Endothelial cell (in vitro differentiated cells): ENCODE measurements at places on chromosomes 12 and 14. TPM values are rescaled to one million over a fixed set of nuclear protein-coding genes. Genes with fewer than 3 reads are reported as not detected.

The LAG3 gene
- 7.6 TPM for total RNA-seq

The FAM90A1 gene
- not detected for total RNA-seq

The MLF2 gene
- 118 TPM for total RNA-seq

The FITM1 gene
- total RNA-seq = 0.59 TPM

The LALBA gene
- total RNA-seq = not detected

The RERGL gene
- total RNA-seq = not detected

The RAB15 gene
- total RNA-seq = 20.9 TPM

The EEA1 gene
- 14.1 TPM for total RNA-seq

The FRMD6 gene
- 45.3 TPM for total RNA-seq

The SIX6 gene
- not detected for total RNA-seq

The HSPA2 gene
- 9.4 TPM for total RNA-seq

The LMO3 gene
- total RNA-seq = not detected

The SLC25A47 gene
- not detected for total RNA-seq

- H3K4me1 ChIP-seq = peaks cover 7% of the 10 kb centered on the region
- no peak overlapping the region for H3K4me3 ChIP-seq
- no peaks in the 10 kb centered on the region for H3K27me3 ChIP-seq
- no peaks in the 10 kb centered on the region for H3K36me3 ChIP-seq
- DNase-seq = no peak
Observed at GRCh38 chr12:12759234-12759915, 26.1 kb upstream of the APOLD1 start.

- H3K27ac ChIP-seq = no peak overlapping the region
- DNase-seq = no peak
- H3K36me3 ChIP-seq = no peaks in the 10 kb centered on the region
- no peaks in the 10 kb centered on the region for H3K27me3 ChIP-seq
- no peak overlapping the region for H3K4me3 ChIP-seq
Observed at GRCh38 chr14:66477567-66477966, 8.6 kb upstream of the CCDC196 start.

GRCh38 chr12:69985656-69986055 is 160.6 kb downstream of the MYRFL start:
- H3K27me3 ChIP-seq = peaks cover 3% of the 10 kb centered on the region
- DNase-seq = no peak
- no peaks in the 10 kb centered on the region for H3K4me1 ChIP-seq
- H3K4me3 ChIP-seq = no peak overlapping the region
- no peak overlapping the region for H3K27ac ChIP-seq

DNA sequence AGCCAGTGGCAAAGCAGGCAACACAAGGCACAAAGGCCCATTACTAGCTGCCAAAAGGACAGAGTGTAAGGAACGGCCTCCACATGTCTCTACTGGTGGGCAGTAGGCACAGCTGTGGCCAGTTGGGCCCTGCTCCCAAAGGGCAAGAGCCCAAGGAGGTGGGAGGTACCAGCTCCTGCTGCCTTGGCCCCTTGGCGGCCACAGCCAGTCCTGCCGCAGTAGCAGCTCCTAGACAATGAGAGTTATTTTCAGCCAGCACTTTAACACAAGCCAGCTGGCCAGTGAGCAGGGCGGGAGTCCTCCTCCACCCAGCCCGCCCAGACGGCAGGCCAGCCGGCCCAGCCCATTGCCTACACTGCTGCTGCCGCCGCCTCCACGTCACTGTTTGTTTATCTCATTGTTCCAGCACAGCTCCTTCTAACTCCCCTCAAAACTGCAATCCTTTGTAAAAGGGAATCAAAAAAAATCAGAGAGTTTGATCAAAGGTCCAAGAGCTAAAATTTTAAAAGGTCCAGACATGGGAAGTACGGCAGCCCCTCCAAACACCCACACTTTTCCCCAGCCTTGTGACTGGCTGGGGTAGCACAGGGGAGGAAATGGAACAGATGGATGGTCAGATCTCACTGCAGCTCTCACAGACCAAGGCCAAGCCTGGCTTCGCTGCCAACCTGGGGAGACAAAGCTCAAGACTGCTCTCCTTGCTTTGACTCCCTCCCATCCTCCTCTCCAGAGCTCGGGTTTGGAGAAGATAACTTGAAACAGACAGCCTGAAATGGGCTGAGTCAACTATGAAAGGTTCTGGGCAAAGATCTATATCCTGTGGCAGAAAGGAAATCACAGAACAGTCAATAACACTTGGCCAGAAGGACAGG is 33.5 kb downstream of the FMNL3 start:
- H3K4me1 ChIP-seq = peaks cover 82% of the 10 kb centered on the region
- H3K36me3 ChIP-seq = peaks cover 8% of the 10 kb centered on the region
- no peak overlapping the region for H3K4me3 ChIP-seq
- peak; percentile 79 for DNase-seq
- H3K27ac ChIP-seq = peak overlapping the region; percentile 98

DNA sequence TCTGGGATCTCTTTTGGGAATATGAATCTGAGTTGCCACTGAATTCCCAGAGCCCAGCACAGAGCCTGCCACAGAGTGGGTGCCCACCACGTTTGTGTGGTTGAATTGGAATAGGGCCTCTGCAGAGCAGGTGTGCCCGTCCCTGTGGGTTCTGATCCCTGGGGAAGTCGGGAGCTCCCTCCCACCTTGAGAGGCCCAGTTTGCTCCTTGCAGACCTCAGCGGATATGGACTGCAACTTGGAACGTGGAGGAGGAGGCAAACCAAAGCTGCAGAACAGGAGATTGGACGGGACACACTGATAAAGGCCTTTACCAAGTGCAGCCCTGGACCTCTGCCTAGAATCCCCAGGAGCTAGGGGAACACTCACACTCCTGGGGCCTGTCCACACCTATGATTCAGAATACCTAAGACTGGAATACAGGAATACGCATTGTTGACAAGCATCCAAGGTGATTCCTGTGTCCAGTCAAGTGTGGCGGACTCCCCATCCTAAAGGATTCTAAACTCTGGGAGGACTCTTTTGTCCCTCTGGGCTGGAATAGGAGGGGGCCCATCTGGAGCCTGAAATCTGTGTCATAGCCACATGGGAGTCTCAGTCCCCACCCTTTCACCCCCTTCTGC is 2.4 kb downstream of the KRT76 start:
- no peaks in the 10 kb centered on the region for H3K27me3 ChIP-seq
- no peak for DNase-seq
- H3K36me3 ChIP-seq = no peaks in the 10 kb centered on the region
- H3K27ac ChIP-seq = no peak overlapping the region
- no peaks in the 10 kb centered on the region for H3K4me1 ChIP-seq

GRCh38 chr14:34023824-34024767 is 73.2 kb upstream of the EGLN3 start:
- no peak overlapping the region for H3K27ac ChIP-seq
- DNase-seq = no peak
- H3K36me3 ChIP-seq = no peaks in the 10 kb centered on the region
- H3K4me1 ChIP-seq = no peaks in the 10 kb centered on the region
- no peak overlapping the region for H3K4me3 ChIP-seq
- H3K27me3 ChIP-seq = no peaks in the 10 kb centered on the region

GRCh38 chr12:45532113-45532512 is 197.4 kb upstream of the ARID2 start:
- no peak overlapping the region for H3K27ac ChIP-seq
- DNase-seq = no peak
- H3K27me3 ChIP-seq = no peaks in the 10 kb centered on the region
- H3K36me3 ChIP-seq = no peaks in the 10 kb centered on the region
- H3K4me1 ChIP-seq = no peaks in the 10 kb centered on the region

- no peak overlapping the region for H3K4me3 ChIP-seq
- no peak overlapping the region for H3K27ac ChIP-seq
- no peak for DNase-seq
- no peaks in the 10 kb centered on the region for H3K36me3 ChIP-seq
- H3K27me3 ChIP-seq = peaks cover 7% of the 10 kb centered on the region
Observed at GRCh38 chr12:124765581-124766489, 97.8 kb downstream of the SCARB1 start.

GRCh38 chr12:50699940-50700339 is 64.0 kb upstream of the ATF1 start:
- no peaks in the 10 kb centered on the region for H3K27me3 ChIP-seq
- no peaks in the 10 kb centered on the region for H3K4me1 ChIP-seq
- DNase-seq = no peak

- no peaks in the 10 kb centered on the region for H3K36me3 ChIP-seq
- DNase-seq = no peak
- no peak overlapping the region for H3K27ac ChIP-seq
- H3K27me3 ChIP-seq = no peaks in the 10 kb centered on the region
Observed at GRCh38 chr14:79706382-79706781, 504.9 kb downstream of the DIO2 start.

DNA sequence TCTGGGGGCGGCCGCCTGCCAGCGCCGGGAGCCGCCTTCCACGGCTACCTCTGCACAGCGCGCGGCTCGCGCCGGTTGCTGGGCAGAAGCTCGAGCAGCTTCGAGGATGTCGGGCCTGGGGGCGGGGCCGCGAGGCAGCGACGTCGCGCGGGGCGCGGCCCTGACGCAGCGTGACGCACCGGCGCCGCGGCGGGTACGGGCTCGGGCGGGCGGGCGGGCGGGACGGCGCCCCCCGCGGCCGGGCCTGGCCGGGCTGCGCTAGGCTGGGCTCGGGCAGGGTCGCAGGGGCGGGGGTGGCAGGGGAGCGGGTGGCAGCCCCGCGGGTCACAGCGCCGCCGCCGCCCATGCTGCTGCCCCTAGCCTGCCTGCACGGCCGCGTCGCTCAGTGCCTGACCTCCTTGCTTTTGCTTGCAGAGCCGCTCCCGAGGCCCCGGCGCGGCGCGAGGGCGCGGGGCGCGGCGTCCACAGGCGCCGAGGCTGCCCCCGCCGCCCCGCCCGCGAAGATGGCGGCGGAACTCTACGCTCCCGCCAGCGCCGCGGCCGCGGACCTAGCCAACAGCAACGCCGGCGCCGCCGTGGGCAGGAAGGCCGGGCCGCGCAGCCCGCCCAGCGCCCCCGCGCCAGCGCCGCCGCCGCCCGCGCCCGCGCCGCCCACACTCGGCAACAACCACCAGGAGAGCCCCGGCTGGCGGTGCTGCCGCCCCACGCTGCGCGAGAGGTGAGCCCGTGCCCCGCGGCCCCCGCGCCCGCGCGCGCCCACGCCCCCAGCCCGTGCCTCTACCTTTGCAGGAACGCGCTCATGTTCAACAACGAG is at the start of gene BTBD6:
BTBD6 (plus strand) TSS at position 166 of the 814 bp plus-strand sequence; CDS start at position 345, 179 bp downstream.
- H3K36me3 ChIP-seq = peaks cover 22% of the 10 kb centered on the region
- H3K4me3 ChIP-seq = peak within 1 kb of the TSS; percentile 90
- peak within 1 kb of the TSS; percentile 70 for H3K27ac ChIP-seq
- H3K27me3 ChIP-seq = peaks cover 14% of the 10 kb centered on the region
- DNase-seq = peak; percentile 85

- peaks cover 4% of the 10 kb centered on the region for H3K27me3 ChIP-seq
- no peaks in the 10 kb centered on the region for H3K36me3 ChIP-seq
- H3K27ac ChIP-seq = no peak overlapping the region
Observed at GRCh38 chr14:99384450-99385417, 95.9 kb downstream of the SETD3 start.

GRCh38 chr12:19588951-19589350 is 149.7 kb downstream of the AEBP2 start:
- H3K4me3 ChIP-seq = no peak overlapping the region
- peaks cover 3% of the 10 kb centered on the region for H3K4me1 ChIP-seq
- no peak for DNase-seq
- H3K27ac ChIP-seq = no peak overlapping the region
- no peaks in the 10 kb centered on the region for H3K27me3 ChIP-seq

- H3K27ac ChIP-seq = no peak overlapping the region
- peaks cover 1% of the 10 kb centered on the region for H3K27me3 ChIP-seq
- H3K36me3 ChIP-seq = no peaks in the 10 kb centered on the region
- DNase-seq = no peak
- H3K4me1 ChIP-seq = no peaks in the 10 kb centered on the region
Observed at GRCh38 chr12:43237238-43237879, 314.6 kb downstream of the ADAMTS20 start.

DNA sequence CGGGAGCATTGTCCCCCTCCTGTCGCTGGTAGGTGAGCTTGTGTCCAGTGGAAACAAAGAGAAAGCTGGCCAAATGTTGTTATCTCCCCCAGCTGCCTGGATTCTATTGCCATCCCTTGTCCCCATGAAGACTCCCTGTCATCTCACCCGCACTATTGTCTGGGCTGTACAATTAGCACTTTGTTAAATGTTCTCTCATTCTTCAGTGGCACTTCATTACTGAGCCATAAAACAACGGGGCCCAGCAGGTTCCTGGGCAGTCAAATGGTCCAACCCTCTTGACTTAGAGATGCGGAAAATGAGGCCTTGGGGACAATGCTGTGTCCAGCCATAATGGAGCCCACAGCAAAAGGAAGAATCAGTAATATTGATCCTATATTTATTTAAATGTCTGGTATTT is 13.2 kb upstream of the COL2A1 start:
- peaks cover 5% of the 10 kb centered on the region for H3K36me3 ChIP-seq
- H3K27ac ChIP-seq = no peak overlapping the region
- DNase-seq = no peak
- peaks cover 9% of the 10 kb centered on the region for H3K4me1 ChIP-seq
- no peak overlapping the region for H3K4me3 ChIP-seq

DNA sequence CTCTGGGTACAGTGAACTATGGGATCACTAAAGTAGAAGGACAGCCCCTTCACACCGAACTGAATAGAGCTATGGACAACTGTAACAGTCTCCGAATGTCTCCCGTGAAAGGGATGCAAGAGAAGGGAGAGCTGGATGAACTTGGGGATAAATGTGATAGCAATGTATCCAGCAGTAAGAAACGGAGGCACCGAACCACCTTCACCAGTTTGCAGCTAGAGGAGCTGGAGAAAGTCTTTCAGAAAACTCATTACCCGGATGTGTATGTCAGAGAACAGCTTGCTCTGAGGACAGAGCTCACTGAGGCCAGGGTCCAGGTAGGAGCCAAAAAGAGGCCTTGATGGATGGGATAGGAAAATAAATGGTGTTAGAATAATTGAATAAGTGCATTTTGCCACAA is 3.5 kb downstream of the ALX1 start:
- no peak overlapping the region for H3K4me3 ChIP-seq
- H3K36me3 ChIP-seq = no peaks in the 10 kb centered on the region
- no peak overlapping the region for H3K27ac ChIP-seq
- no peak for DNase-seq
- H3K27me3 ChIP-seq = peaks cover 9% of the 10 kb centered on the region

GRCh38 chr14:79356040-79356439 is 855.3 kb downstream of the DIO2 start:
- no peak for DNase-seq
- H3K27ac ChIP-seq = no peak overlapping the region
- H3K4me3 ChIP-seq = no peak overlapping the region
- peaks cover 1% of the 10 kb centered on the region for H3K27me3 ChIP-seq
- no peaks in the 10 kb centered on the region for H3K36me3 ChIP-seq
- H3K4me1 ChIP-seq = no peaks in the 10 kb centered on the region

- H3K4me1 ChIP-seq = no peaks in the 10 kb centered on the region
- no peak overlapping the region for H3K27ac ChIP-seq
- H3K36me3 ChIP-seq = no peaks in the 10 kb centered on the region
- DNase-seq = no peak
- no peak overlapping the region for H3K4me3 ChIP-seq
Observed at GRCh38 chr12:71892059-71892458, 46.6 kb upstream of the TPH2 start.

DNA sequence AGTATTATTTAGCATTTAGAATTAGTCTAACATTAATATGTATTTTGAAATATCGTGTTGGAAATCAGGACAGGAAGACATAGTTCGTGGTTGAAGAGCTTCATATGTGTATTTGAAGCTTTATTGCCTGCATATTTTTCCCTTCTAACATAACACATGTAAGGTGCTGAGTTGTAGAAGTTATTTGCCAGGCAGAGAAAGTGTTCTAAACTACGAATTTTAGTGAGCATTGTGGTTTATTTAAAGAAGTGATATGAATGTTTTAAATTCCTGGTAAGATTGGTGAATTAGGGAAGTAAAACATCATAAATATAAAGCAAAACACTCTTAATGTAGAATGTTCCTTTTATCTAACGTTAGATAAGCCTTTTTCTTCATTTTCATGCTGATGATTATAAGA is 2.5 kb downstream of the RASSF3 start:
- peak overlapping the region; percentile 48 for H3K27ac ChIP-seq
- no peak for DNase-seq
- H3K4me1 ChIP-seq = peaks cover 38% of the 10 kb centered on the region
- peaks cover 14% of the 10 kb centered on the region for H3K36me3 ChIP-seq
- peaks cover 9% of the 10 kb centered on the region for H3K27me3 ChIP-seq
